DND-41 (cell line): ENCODE measurements at places on chromosomes 6 and 20.
A peak's percentile ranks its signal among the peaks of the same experiment; 100 is the strongest.

DNA sequence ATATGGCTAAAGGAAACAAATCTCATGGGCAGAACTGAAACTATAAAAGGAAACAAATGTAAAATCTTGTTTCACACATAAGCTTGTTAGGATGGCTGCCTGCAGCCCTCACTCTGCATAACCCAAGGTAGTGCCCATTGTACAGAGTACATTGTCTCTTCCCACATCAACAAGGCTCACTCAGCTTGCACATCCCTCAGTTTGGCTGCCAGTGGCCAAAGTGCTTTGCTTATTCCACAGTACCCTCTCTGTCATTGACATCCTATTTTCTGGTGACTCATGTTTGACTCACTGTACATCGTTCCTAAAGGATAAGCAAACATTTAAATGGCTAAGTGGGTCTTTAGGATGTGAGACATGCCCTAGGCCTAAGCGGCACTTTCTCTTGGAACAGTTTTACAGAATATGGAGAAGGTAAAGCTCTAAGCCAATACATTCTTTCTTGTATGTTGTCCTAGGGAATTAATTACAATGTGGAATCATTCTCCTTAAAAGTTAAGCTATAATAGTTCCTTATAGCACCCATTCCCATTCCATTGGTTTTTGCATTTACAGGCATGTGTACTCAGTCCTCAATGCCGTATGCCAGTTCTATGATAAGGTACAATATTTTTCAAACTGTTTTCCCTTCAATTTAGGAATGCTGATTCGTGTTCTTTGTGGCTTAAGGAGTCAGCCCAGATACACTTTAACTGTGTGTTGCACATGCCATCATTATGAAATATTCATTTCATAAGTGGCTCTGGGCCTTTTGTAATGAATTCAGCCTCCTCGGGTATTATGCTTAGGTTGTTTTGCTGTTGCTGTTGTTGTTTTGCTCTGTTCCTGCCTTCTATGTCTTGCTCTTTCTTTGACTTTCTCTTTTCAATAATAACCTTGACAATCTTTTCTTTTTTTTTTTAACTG lies 5.5 kb downstream of the ANKEF1 start:
- no peak for DNase-seq

GRCh38 chr20:31764641-31765305 lies 25.7 kb downstream of the TPX2 start:
- DNase-seq = no peak

- no peak for DNase-seq
Observed at GRCh38 chr6:38150021-38150420, 330.5 kb downstream of the ZFAND3 start.

DNA sequence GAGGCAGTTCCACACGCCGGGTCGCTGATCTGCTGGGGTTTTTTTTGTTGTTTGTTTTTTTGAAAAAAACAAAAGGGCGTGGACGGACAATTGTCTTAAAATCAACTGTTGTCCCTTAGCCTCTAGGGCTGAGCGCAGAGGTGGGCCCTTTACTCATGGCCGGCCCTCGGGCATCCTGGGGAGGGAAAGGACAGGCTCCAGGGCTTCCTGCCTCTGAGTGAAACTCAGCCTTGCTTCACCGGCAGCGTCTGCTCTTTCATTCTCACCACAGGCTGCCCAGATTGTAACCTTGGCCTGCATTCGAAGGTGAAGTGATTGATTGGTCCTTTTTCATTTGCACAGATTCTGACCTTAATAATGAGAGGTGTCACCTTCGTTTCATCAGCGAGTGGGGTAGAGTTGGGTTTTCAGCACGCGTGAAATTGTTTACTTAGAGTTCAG lies 797 bp downstream of the SMIM13 start:
- peak; percentile 60 for DNase-seq

DNA sequence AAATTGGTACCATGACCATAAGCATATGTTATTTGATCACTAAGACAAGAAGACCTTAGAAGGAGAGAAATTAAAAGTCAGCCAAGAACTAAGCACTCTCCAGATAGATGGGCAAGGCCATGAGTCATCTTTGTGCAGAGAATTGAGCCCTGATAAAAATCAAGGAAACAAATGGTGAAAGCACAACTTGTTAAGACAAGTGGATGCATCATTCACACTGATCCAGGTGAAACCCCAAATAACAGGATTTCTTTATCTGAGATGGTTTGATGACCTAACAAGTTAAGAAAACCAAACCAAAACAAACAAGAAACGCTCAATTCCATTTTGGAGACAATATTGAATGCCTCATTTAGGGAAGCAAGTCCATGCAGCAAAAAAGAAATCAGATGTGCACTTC lies 121.6 kb downstream of the ADAT2 start:
- DNase-seq = no peak

DNA sequence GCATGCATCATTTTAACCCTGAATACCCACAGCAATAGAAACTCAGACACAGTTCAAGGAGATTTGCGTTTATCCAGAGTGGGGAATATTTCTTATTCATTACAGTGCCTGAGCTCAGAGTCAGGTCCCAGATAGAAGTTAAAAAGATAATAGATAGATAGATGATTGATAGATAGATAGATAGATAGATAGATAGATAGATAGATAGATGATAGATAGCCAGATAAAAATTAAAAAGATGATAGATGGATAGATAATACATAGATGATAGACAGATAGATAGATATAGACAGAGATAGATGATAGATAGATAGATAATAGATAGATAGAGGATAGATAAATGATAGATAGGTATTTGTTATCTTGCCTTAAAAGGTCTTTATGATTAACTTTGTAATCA lies 184.7 kb downstream of the MYLK4 start:
- no peak for DNase-seq

- no peak for DNase-seq
Observed at GRCh38 chr6:20605581-20605980, 71.3 kb downstream of the CDKAL1 start.
